ENCODE measurements at places on chromosomes 16 and 17. TPM values are rescaled to one million over a fixed set of nuclear protein-coding genes. Genes with fewer than 3 reads are reported as not detected.

DNA sequence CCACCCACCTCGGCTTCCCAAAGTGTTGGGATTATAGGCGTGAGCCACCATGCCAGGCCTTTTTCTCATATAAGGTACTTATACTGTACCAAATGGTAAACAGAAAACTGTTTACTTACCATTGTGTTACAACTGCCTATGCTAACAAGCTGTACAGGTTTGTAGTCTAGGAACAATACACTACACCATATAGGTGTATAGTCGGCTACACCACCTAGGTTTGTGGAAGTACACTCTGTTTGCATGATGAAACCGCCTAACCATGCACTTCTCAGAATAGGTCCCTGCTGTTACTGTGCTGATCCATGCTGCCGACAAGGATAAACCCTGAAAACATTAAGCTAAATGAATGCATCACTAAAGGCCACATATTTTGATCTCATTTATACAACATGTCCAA, 18.9 kb downstream of the DNAJA2 start:
- DNase-seq = no peak

- DNase-seq = no peak
Measured at GRCh38 chr17:67528751-67529436, 151.8 kb downstream of the PITPNC1 start.

DNA sequence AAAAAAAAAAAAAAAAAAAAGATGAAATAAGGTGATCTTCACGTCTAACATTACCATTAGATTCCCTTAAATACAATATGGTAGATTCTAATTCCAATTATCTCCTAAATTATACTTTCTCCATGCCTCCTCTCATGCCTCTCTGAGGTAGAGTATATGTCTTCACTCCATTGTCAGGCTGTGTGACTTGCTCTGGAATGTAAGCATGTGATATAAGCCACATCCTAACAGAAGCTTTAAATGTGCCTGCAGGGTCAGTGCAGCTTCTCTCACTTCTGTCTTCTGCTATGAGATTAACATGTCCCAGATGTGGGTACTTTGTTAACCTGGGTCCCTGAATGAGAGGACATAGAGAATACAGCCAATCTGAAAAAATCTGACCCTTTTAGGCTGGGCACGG, 32.6 kb downstream of the MED13 start:
- no peak for DNase-seq

- no peak for DNase-seq
Measured at GRCh38 chr17:64718058-64718457, 56.0 kb upstream of the SMURF2 start.

The TIMM22 gene
- 9.3 TPM for total RNA-seq

The ZNF629 gene
- total RNA-seq = 7.2 TPM

GRCh38 chr16:14309001-14309886, 238.1 kb downstream of the MRTFB start:
- no peak for DNase-seq

The FOXN1 gene
- 0.11 TPM for total RNA-seq

GRCh38 chr17:4838309-4838785, 5.2 kb downstream of the MINK1 start:
- DNase-seq = no peak
